ENCODE measurements at places on chromosomes 3 and 15.

DNA sequence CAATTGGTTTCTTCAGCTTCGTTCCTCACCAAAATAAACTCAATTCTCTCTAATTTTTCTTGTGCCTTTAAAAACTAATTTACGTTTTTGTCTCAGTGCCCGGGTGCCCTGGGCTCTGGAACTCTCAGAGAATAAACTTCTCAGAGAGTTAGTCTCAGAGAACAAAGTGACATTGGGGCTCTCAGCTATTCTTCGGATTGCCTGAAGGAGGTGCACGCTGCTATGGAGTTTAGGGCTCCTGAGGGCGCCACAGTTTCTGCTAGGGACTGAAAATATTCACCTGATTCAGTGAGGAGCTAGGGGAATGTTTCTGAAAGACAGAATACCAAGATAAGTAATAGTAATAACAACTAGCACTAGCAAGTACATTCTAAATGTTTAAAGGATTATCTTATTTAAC is 22.7 kb downstream of the ZIC4 start:
- no peak for DNase-seq
- no peaks in the 10 kb centered on the region for H3K36me3 ChIP-seq
- no peaks in the 10 kb centered on the region for H3K4me1 ChIP-seq
- no peak overlapping the region for H3K27ac ChIP-seq

DNA sequence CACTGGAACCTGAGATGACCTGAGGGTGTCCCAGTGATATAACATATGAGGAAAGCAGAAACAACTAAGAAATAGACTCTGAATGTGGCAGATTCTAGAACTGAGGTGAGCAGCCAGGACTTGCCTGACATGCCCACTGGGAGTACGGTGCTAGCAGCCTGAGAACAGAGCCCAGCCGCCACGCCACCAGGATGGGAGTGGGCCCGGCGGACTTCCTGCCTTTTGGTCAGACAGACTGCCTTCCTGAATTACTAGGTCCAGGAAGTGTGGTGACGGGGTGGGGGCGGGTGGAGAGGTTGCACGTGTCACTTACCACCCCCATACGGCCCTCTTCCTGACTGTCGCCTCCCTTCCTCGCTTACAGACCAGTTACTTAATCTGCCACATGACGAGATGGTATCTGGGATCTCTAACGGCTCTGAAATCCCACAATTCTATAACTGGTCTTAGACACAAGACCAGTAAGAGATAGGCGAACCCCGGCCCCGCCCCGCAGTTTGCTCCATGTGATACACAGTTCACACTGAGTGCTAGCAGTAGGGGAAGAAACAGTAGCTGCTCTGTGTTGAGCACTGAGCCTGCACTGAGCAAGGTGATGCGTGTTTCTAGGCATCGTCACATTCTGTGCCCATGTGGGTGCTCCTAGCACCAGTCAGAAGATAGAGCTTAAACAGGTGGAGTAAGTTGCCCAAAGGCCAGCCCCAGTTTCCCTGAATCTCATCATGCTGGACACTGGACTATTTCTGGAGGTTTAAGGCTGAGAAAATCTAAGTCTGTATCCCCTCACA is 95.7 kb downstream of the CPN2 start:
- no peaks in the 10 kb centered on the region for H3K36me3 ChIP-seq
- H3K27me3 ChIP-seq: no peaks in the 10 kb centered on the region
- peak; percentile 76 for DNase-seq
- H3K4me1 ChIP-seq: peaks cover 18% of the 10 kb centered on the region
- peak overlapping the region; percentile 8 for H3K4me3 ChIP-seq

GRCh38 chr15:38068626-38069391 is 134.4 kb downstream of the TMCO5A start:
- peak overlapping the region; percentile 73 for H3K27ac ChIP-seq
- H3K4me3 ChIP-seq: peak overlapping the region; percentile 27
- no peaks in the 10 kb centered on the region for H3K27me3 ChIP-seq
- peaks cover 21% of the 10 kb centered on the region for H3K4me1 ChIP-seq

DNA sequence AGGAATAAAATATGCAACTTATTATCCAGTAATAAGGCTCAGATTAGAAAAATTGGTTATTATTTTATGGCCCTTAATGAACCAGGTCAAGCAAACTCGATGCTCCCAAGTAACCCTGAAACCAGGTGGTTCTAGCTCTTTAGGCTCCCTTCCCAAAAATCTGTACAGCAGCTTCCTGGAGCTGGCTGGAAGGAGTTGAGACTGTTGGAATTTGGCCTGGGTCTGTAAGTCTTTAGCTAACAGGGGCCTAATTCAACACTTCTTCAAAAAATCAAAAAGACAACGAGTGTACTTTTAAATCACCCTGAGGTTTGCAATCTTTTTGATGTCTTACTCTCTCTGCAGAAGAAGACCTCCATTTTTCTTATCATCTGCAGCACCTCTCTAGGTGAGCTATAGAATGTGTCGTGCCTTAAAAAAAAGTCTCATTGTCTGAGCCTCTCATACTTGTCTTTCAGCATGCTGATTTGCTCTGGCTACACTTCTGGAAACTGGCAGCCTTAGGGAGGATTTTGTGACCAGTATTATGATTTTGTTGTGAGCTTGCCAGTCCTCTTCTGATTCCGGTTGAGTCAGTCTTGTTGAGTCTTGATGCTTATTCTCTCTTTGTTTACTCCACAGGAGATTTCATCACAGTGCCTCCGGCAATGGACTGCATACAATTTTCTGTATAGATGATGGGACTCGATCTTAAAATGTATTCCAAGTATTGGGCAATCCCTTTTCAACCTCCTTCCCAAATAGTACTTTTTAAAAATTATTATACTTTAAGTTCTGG is 235.0 kb upstream of the KBTBD8 start:
- H3K27ac ChIP-seq: no peak overlapping the region
- peaks cover 3% of the 10 kb centered on the region for H3K4me1 ChIP-seq
- no peaks in the 10 kb centered on the region for H3K36me3 ChIP-seq

DNA sequence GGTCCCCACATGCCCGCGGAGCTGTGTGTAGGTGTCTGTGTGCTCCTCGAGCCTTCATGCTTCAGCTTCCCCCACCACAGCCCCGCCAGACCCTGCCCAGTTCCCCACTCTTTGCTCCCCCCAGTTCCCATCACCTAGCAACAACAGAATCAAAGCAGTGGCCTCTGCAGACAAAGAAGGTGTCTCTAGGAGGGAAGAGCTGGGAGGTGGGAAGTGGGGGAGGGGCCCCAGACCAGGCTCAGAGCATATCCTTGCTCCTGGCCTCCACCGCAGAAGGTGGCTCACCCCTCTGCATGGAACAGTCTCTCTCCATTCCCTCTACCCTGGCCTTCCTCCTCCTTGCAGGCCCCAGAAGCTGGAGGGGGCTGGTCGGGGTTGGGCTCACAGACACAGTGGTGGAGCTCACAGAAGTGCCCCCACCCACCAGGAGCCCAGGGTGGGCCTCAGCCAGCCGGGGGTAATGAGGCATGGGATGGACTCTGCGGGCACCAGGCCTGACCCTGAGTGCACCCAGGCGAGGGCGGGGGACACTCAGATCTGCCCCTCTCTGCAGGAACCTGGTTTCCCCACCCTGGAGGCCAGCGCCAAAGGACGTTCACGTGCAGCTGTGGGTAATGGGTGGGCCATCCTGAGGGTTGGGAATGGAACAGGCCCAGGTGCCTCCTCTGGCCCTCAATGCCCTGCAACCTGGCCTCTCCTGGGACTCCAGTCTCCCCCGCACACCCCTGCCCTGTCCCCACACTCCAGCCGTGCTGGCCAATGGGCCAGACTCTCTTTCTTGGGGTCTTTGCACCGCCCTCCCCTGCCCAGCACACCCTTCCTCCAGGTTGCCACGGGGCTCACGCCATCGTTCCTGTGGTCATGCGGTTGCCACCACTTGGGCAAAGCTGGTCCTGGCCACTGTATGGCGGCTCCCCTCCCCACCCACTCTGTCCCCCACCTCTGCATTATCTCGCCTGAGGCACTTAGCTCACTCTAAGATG is 53.4 kb downstream of the TPRA1 start:
- no peaks in the 10 kb centered on the region for H3K27me3 ChIP-seq
- H3K27ac ChIP-seq: no peak overlapping the region
- no peaks in the 10 kb centered on the region for H3K4me1 ChIP-seq
- DNase-seq: no peak

- peak overlapping the region; percentile 45 for H3K27ac ChIP-seq
- peaks cover 35% of the 10 kb centered on the region for H3K4me1 ChIP-seq
- no peak for DNase-seq
- no peak overlapping the region for H3K4me3 ChIP-seq
These were observed 2.0 kb downstream of the PPP1R14D start for GRCh38 chr15:40826423-40827075.

- DNase-seq: no peak
- no peak overlapping the region for H3K27ac ChIP-seq
- H3K36me3 ChIP-seq: no peaks in the 10 kb centered on the region
- no peak overlapping the region for H3K4me3 ChIP-seq
- H3K27me3 ChIP-seq: no peaks in the 10 kb centered on the region
These were observed 241.1 kb downstream of the WNT5A start for GRCh38 chr3:55246033-55246432.

DNA sequence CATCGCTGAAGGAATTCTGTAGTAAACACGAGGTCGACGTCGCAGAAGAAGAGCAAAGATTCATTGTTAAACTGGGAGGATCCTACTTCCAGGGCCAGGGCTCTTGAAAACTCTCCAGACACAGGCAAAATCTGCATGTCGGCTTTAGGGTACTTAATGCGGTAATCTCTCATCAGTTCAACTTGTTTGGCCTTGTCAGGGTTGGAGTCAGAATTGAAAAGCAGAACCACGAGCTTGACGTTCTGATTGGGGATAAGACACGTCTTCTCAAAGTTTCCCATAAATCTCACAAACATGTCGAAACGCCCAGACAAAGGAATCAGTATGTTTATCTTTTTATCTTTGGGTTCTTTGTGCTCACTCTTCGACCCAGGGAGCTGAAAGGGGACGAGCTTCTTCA is 74.0 kb downstream of the CHSY1 start:
- H3K4me3 ChIP-seq: no peak overlapping the region
- no peaks in the 10 kb centered on the region for H3K4me1 ChIP-seq
- DNase-seq: no peak
- no peaks in the 10 kb centered on the region for H3K27me3 ChIP-seq
- peaks cover 31% of the 10 kb centered on the region for H3K36me3 ChIP-seq

DNA sequence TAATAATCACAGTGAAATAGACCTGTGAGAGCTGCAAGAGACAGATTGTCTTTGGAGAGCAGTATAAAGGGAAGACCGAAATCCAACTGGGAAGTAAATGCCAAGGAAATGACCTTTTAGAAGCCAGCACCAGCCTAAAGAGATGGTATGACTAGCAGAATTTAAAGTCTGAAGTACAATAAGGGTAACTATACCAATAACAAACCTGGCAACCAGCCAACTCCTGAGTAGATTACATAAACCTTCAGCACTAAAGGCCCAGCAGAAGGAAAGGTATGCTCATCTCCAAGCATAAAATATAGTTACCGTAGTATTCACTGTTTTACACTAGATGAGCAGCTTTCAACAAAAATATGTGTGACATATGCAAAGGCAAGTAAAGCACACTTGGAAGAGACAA is 155.1 kb upstream of the SATB1 start:
- H3K27ac ChIP-seq: no peak overlapping the region
- no peak overlapping the region for H3K4me3 ChIP-seq
- no peaks in the 10 kb centered on the region for H3K27me3 ChIP-seq
- H3K4me1 ChIP-seq: no peaks in the 10 kb centered on the region
- H3K36me3 ChIP-seq: no peaks in the 10 kb centered on the region

- no peak overlapping the region for H3K27ac ChIP-seq
- H3K36me3 ChIP-seq: peaks cover 25% of the 10 kb centered on the region
- H3K4me1 ChIP-seq: no peaks in the 10 kb centered on the region
- no peaks in the 10 kb centered on the region for H3K27me3 ChIP-seq
These were observed 125.1 kb downstream of the SUCLG2 start for GRCh38 chr3:67529337-67529736.

DNA sequence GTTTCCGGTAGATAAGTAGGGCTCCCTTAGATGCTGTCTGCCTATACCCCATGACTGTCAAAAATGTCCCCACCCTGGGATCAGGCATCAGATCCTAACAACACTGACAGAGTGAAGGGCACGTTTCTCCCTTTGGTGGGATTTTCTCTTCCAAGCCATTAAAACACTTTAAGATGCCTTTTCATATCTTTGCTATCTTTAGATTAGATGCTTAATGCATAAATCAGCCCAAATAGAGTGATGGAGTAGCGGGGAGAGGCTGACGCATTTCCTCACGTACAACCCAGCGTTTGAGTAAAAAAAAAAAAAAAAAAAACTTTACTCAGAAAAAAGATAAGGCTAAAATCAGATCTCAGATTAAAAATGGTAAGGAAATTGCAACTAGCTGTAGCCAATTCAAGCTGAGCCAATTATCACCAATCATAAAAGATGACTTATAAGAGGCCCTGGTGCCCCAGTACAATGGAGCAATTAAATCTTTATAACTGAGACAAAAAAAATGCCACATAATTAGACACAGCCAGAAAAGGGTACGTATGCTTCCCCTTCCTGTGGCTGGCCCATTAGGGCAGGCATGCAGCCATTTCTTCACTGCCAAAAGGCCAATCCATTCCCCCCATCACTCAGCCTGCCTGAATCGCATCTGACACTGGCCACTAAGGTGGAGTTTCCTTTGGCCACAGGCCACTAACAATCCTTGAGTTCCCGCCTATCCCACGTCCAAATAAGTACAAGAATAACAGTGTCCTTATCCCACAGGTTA is 45.0 kb downstream of the RFTN1 start:
- no peak overlapping the region for H3K4me3 ChIP-seq
- DNase-seq: no peak
- H3K27ac ChIP-seq: no peak overlapping the region
- no peaks in the 10 kb centered on the region for H3K4me1 ChIP-seq

DNA sequence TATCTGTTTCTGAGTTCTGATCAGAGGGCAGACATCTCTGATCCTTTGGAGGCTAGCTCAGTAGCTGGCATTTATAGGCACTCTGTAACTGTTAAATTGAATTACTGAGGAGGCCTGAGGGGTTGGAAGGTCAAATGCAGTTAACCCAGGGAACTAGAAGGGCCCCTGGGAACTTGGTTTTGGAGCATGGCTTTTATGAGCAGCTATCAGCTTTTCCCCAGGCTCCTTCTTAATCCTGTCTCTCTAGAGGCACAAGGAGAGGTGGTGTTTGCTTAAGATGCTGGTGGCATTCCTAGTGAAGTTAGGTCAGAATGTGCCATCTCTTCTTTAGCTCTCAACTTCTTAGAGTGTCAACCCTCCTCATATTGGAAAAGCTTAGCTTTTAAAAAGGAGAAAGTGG is 128.9 kb downstream of the LPP start:
- H3K27ac ChIP-seq: peak overlapping the region; percentile 81
- no peaks in the 10 kb centered on the region for H3K27me3 ChIP-seq
- H3K36me3 ChIP-seq: peaks cover 10% of the 10 kb centered on the region
- DNase-seq: no peak

GRCh38 chr3:128416578-128417211 is 50.0 kb downstream of the DNAJB8 start:
- no peak overlapping the region for H3K4me3 ChIP-seq
- no peak overlapping the region for H3K27ac ChIP-seq
- H3K36me3 ChIP-seq: no peaks in the 10 kb centered on the region
- peak; percentile 24 for DNase-seq
- H3K27me3 ChIP-seq: no peaks in the 10 kb centered on the region
- peaks cover 20% of the 10 kb centered on the region for H3K4me1 ChIP-seq

- no peak overlapping the region for H3K4me3 ChIP-seq
- DNase-seq: no peak
- H3K27ac ChIP-seq: no peak overlapping the region
These were observed 33.6 kb upstream of the LRRC3B start for GRCh38 chr3:26588931-26589330.

GRCh38 chr3:13851997-13852637 is 27.8 kb downstream of the WNT7A start:
- H3K4me3 ChIP-seq: no peak overlapping the region
- H3K27ac ChIP-seq: no peak overlapping the region
- H3K36me3 ChIP-seq: no peaks in the 10 kb centered on the region
- no peaks in the 10 kb centered on the region for H3K4me1 ChIP-seq

- no peak for DNase-seq
- H3K4me3 ChIP-seq: no peak overlapping the region
- H3K36me3 ChIP-seq: no peaks in the 10 kb centered on the region
- no peaks in the 10 kb centered on the region for H3K4me1 ChIP-seq
- H3K27me3 ChIP-seq: no peaks in the 10 kb centered on the region
- H3K27ac ChIP-seq: no peak overlapping the region
These were observed 695.4 kb upstream of the UBE2E2 start for GRCh38 chr3:22507709-22508108.
